ENCODE measurements at places on chromosomes 4 and X.
A peak's percentile ranks its signal among the peaks of the same experiment; 100 is the strongest.

- no peak for DNase-seq
Observed at GRCh38 chr4:180333162-180333561, 1910.0 kb upstream of the TENM3 start.

GRCh38 chr4:8821151-8821950, 50.3 kb downstream of the HMX1 start:
- peak; percentile 77 for DNase-seq

GRCh38 chr4:128908735-128909134, 99.2 kb downstream of the JADE1 start:
- no peak for DNase-seq

GRCh38 chrX:45851434-45851991, 650.8 kb upstream of the DIPK2B start:
- no peak for DNase-seq

- DNase-seq = no peak
Observed at GRCh38 chr4:169109035-169109675, 99.1 kb upstream of the CBR4 start.

- peak; percentile 77 for DNase-seq
Observed at GRCh38 chr4:1081689-1082040, 31.7 kb downstream of the RNF212 start.

- DNase-seq = no peak
Observed at GRCh38 chr4:6441202-6441582, 31.2 kb downstream of the PPP2R2C start.

All from vagina (tissue), 2 donors.